ENCODE measurements at places on chromosomes 5 and 9.

DNA sequence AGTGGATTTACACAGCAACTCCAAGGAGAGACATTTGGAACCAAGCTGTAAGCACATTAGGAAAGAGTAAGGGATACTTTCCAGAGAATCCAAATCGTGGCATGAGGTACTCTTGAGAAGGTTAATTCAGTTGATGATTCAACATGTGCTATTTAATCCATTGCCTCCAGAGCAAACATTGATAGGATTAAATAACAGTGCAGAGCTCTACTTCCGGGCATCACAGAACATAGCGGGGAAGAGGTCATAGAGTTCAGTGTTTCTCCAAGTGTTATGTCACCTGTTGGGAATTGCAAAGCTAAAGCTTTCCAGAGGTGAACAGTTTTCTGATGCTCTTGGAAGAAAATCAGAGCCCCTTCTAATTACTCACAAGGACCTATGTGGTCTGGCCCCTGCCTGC lies 127.5 kb downstream of the PPP2R2B start:
- no peak for DNase-seq

DNA sequence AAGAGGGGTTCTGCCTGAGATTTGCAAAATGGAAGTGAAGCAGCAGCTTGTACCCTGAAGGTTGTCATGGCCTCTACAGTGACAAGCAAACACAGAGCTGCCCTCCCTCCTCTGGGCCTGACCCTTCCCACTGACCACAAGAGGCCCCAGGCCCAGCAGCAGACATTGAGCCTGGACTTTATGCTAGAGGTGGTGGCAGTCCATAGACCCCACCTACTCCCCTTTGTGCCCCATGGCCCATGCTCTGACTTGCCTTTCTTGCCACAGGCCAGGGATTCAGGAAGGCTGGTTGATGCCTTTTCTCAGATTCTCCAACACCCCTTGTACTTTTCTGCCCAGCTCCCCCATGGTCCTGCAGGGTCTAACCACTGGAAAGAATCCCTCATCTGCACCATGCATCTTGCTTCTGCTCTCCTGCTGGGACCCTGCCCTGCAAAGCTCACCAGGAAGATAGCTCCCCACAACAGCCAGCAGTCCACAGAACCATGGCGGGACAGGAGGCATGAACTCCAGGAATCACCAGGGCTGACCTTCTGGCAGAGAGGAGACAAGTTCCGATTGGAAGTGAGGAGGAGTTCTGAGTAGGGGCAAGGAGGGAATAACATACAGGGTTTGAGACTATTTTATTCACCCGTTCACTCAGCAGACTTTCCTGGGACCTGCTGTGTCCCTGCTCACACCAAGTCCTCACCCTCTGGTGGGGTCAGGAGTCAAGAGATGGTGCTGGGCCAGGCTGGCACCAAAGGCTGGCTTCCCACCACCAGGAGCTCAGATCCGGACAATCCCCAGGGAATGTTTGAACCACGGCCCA lies 263.8 kb downstream of the SYK start:
- no peak for DNase-seq

DNA sequence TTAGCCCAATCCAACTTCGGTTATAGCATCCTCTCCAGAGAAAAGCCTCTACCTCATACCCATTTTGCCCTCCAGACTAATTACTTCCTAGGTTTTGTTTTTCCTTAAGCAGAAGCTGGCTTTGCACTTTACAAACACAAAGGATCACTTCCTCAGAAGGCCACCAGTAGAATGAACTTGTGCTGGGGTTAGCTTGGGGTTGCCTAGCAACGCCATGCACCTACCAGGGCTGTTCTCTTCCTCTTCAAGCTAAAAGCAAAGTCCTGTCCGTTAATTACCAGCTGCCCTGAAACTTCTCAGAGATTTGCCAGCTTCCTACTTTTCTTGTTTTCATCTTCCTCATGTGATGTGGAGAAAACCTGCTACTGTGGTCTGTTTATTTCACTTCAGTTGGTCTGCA lies 132.0 kb upstream of the WWC1 start:
- no peak for DNase-seq

GRCh38 chr5:18380729-18381362 lies 746.6 kb downstream of the TAF11L14 start:
- DNase-seq, result no peak

GRCh38 chr5:132265336-132266030 lies 8.0 kb downstream of the PDLIM4 start:
- no peak for DNase-seq

GRCh38 chr5:151224372-151224771 lies 480 bp upstream of the CCDC69 start:
- DNase-seq, result no peak

DNA sequence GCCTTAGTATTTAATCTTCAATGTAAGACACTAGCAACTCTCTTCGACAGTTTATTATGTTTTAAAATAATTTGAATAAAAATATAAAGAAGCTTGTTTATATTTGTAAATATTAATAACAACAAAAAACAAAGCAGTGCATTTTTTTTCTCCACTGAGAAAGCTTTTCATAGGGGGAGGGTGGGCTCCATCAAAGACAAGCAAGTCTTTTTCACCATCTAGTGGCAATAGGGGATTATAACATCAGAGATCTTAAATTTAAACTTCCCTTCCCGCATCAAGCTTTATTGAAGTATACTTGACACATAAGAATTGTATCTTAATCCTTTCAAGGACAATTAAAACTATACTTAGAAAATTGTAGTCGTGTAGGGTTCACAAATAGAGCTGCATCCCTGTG lies 9.3 kb upstream of the OR13F1 start:
- DNase-seq, result no peak

DNA sequence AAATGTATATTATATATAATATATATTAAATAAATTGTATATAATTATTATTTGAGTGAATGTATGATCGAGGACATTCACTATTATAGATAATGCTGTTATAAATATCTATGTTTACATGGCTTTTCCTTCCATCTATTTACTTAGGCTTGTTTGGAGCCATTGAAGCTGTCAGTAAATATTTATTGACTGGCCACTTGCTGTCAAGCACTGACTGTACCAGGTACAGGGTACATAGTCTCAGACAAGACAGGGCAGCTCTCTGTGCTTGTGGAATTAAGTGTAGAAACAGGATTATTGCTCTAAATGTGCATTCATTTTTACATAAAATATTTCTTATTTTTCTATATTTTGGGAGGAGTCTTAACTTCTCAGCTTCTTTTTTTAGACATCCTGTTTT lies 16.4 kb downstream of the FAXDC2 start:
- DNase-seq, result no peak
